Tracheal epithelial cell (primary cell): ENCODE measurements at places on chromosomes 6 and 20. TPM values are rescaled to one million over a fixed set of nuclear protein-coding genes. Genes with fewer than 3 reads are reported as not detected.

The IL17F gene
- not detected in 2 replicates for total RNA-seq

The SYNGAP1 gene
- 1.4 and 2.1 TPM in 2 replicates for total RNA-seq

The E2F3 gene
- total RNA-seq = 3.6 and 5.1 TPM in 2 replicates

The TM9SF4 gene
- 29.2 and 34.2 TPM in 2 replicates for total RNA-seq

The ATP9A gene
- total RNA-seq = 27.7 and 29.6 TPM in 2 replicates

The RCAN2 gene
- 0.72 TPM in 1 of 2 replicates, not detected in the other for total RNA-seq

The BPIFB4 gene
- total RNA-seq = not detected in 2 replicates

The RAET1E gene
- total RNA-seq = 6.0 and 16.4 TPM in 2 replicates

The PPP1R3G gene
- total RNA-seq = 3.2 and 3.4 TPM in 2 replicates

The NRSN1 gene
- total RNA-seq = not detected in 2 replicates

The RFX6 gene
- not detected in 2 replicates for total RNA-seq

The CD109 gene
- total RNA-seq = 48.9 and 95.9 TPM in 2 replicates

The SLC32A1 gene
- not detected in 2 replicates for total RNA-seq

The USP49 gene
- total RNA-seq = 1.9 TPM in 2 replicates

The HLA-DMB gene
- 0.64 and 0.96 TPM in 2 replicates for total RNA-seq

The FBXL4 gene
- total RNA-seq = 16.9 and 23.9 TPM in 2 replicates

The FUT9 gene
- not detected in 2 replicates for total RNA-seq

The C6orf118 gene
- total RNA-seq = 0.21 TPM in 1 of 2 replicates, not detected in the other

The MDFI gene
- 112 and 113 TPM in 2 replicates for total RNA-seq

The B3GAT2 gene
- not detected in 2 replicates for total RNA-seq

The FOXF2 gene
- not detected in 2 replicates for total RNA-seq

The SLC9A8 gene
- 2.1 and 3.6 TPM in 2 replicates for total RNA-seq

The DNMT3B gene
- total RNA-seq = 1.1 and 1.9 TPM in 2 replicates

The GSTA3 gene
- total RNA-seq = not detected in 2 replicates

The THBD gene
- 51.6 and 59.9 TPM in 2 replicates for total RNA-seq

The GJA10 gene
- not detected in 2 replicates for total RNA-seq

The TFAP2D gene
- total RNA-seq = not detected in 2 replicates

The MROH8 gene
- under 0.01 and 0.43 TPM in 2 replicates for total RNA-seq

The LY6G5C gene
- total RNA-seq = not detected in 2 replicates

The RAMACL gene
- 0.21 and 0.72 TPM in 2 replicates for total RNA-seq

The CST2 gene
- not detected in 2 replicates for total RNA-seq

The TSBP1 gene
- not detected in 2 replicates for total RNA-seq

The SEMG1 gene
- not detected in 2 replicates for total RNA-seq

The PNPLA1 gene
- not detected in 2 replicates for total RNA-seq

The LHFPL5 gene
- not detected in 2 replicates for total RNA-seq

The MOG gene
- not detected in 2 replicates for total RNA-seq

The THEMIS gene
- under 0.01 TPM in 1 of 2 replicates, not detected in the other for total RNA-seq

The SIRPG gene
- total RNA-seq = not detected in 2 replicates

The PNLDC1 gene
- under 0.01 and 0.21 TPM in 2 replicates for total RNA-seq

The KIFC1 gene
- total RNA-seq = 0.85 and 5.3 TPM in 2 replicates

The RAB44 gene
- total RNA-seq = under 0.01 TPM in 1 of 2 replicates, not detected in the other

The LPA gene
- 0.24 TPM in 1 of 2 replicates, not detected in the other for total RNA-seq

The WFDC5 gene
- 2.4 TPM in 1 of 2 replicates, not detected in the other for total RNA-seq

The TCF21 gene
- under 0.01 TPM in 1 of 2 replicates, not detected in the other for total RNA-seq

The BTNL2 gene
- not detected in 2 replicates for total RNA-seq

The HLA-DQA1 gene
- 0.24 TPM in 1 of 2 replicates, not detected in the other for total RNA-seq

The PPP1R14C gene
- total RNA-seq = 89.9 and 169 TPM in 2 replicates

The GATA5 gene
- not detected in 2 replicates for total RNA-seq

The OPRL1 gene
- under 0.01 and 0.24 TPM in 2 replicates for total RNA-seq

The SNAP25 gene
- total RNA-seq = not detected in 2 replicates
